ENCODE measurements at places on chromosomes 11 and 22.

DNA sequence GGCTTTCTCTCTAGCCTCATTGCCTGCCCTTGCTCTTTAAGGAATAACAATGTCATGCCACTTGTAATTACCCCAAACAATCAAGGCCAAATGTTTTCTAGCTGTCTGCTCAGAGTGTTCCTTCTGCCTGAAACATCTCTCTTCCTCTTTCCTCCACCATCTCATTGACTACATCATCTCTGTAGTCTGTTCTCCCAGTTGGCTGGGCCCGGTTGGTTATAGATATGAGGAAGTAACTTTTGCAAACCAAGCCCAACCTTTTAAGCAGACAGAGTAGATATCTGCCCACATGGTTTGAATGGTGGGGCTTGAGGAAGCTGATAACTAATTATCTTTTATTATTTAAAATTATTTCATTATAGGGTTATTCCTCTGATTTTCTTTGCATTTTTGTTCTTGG is 104.5 kb downstream of the NTM start:
- H3K4me3 ChIP-seq = no peak overlapping the region
- DNase-seq = no peak
- H3K27me3 ChIP-seq = peaks cover 28% of the 10 kb centered on the region
- no peaks in the 10 kb centered on the region for H3K4me1 ChIP-seq

DNA sequence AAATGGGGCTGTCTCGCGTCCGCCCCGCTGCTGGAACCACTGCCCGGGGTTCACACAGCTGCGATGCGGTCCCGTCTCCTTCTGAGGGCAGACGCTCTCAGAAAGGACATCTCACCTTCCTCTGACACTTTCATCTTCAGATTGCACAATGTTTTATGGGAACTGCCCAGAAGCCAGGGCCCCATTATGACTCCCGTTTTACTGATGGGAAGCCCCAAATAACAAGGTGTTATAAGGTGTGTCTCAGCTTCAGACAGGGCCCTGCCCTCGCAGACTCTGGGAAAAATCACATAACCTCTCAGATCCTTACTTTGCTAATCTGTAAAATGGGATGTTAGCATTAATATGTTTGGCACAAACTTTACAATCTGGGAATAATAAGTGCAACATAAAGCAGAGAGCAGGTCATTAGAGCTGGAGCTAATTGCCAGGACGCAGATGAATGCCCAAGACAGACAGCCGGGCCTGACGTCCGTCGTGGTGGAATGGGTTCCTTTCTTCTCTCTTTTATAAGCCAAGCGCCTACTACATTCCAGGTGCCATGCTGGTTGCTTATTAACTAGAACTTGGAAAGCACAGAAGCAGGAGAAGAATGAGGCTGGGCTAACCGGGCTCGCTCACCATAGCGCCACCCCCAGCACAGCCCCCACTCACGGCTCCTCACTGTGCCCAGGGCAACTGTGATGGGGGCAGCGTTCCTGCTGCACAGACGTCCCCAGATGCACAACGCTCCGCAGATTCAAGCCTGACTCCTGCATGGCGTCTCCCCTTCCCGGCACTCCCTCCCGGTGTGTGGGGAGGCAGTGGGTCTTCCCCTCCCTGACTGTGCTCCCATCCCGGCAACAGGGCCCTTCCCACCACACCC is 43.8 kb downstream of the TRMU start:
- peaks cover 5% of the 10 kb centered on the region for H3K27me3 ChIP-seq
- H3K36me3 ChIP-seq = no peaks in the 10 kb centered on the region
- no peak for DNase-seq
- H3K4me1 ChIP-seq = peaks cover 9% of the 10 kb centered on the region
- no peak overlapping the region for H3K27ac ChIP-seq

DNA sequence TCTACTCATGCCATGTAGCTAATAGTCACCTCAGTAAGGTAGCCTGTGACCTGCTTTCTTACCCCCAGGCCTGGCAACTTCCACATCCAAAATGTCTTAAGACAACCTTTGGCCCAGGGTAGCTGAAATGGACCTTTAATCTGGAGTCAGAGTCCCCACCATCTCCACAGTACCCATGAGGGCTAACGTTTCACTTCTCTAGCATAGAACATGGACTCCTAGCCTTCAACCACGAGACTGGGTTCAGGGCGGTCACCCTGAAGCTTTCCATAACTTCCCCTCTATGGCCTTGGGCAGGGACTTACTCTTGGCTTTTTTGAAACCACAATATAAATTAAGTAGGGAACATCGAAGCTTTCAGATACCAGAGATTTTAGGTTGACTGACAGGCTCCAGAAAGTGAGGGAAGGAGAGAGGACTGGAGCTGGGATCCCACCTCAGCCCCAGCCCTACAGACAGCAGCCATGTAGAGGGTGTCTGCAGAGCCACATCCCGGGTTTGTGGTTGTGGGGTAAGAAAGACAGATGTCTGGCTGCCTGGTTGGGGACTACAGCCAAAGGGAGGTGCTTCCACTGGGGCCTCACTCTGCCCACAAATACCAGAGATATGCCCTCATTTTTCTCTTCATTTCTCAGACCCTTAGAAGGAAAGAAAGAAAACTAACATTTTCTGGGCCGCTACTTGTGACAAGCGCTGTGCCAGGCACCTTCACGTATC is 2.6 kb downstream of the TBC1D10A start:
- peaks cover 7% of the 10 kb centered on the region for H3K36me3 ChIP-seq
- peak overlapping the region; percentile 77 for H3K4me3 ChIP-seq
- DNase-seq = peak; percentile 70
- peaks cover 30% of the 10 kb centered on the region for H3K4me1 ChIP-seq
- H3K27ac ChIP-seq = peak overlapping the region; percentile 66

DNA sequence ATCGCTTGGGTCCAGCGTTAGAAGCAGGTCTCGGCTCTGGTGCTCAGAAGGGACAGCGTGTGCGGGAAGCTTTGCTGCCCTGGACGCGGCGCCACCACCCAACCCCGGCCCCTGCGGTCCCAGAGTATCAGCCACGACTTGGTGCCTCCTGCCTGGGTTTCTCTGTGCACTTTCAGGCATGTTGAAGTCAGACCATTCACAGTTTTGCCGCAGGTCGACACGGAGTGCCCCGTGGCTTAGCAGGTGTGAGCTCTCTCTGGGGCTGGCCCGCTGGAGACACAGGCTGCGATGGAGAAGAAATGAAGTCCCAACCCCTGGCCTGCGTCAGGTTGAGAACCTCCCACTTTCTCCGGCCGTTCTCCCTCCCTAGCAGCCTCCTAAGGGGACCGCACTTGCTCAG is 494.5 kb downstream of the BRD1 start:
- no peaks in the 10 kb centered on the region for H3K36me3 ChIP-seq
- no peak overlapping the region for H3K27ac ChIP-seq
- H3K4me1 ChIP-seq = no peaks in the 10 kb centered on the region
- no peak overlapping the region for H3K4me3 ChIP-seq
- DNase-seq = no peak

- H3K27me3 ChIP-seq = peaks cover 4% of the 10 kb centered on the region
- H3K36me3 ChIP-seq = no peaks in the 10 kb centered on the region
- DNase-seq = peak; percentile 57
- H3K4me1 ChIP-seq = no peaks in the 10 kb centered on the region
These were observed 137.7 kb upstream of the BLID start for GRCh38 chr11:122253589-122254231.

- peaks cover 61% of the 10 kb centered on the region for H3K4me1 ChIP-seq
- DNase-seq = peak; percentile 71
- H3K4me3 ChIP-seq = peak overlapping the region; percentile 52
- H3K27me3 ChIP-seq = no peaks in the 10 kb centered on the region
- H3K27ac ChIP-seq = peak overlapping the region; percentile 100
These were observed 23.1 kb upstream of the MICAL2 start for GRCh38 chr11:12087075-12088004.

- no peaks in the 10 kb centered on the region for H3K36me3 ChIP-seq
- peaks cover 46% of the 10 kb centered on the region for H3K27me3 ChIP-seq
- H3K4me3 ChIP-seq = no peak overlapping the region
- H3K27ac ChIP-seq = no peak overlapping the region
- no peaks in the 10 kb centered on the region for H3K4me1 ChIP-seq
- DNase-seq = no peak
These were observed 50.1 kb upstream of the WNT11 start for GRCh38 chr11:76256448-76256847.

DNA sequence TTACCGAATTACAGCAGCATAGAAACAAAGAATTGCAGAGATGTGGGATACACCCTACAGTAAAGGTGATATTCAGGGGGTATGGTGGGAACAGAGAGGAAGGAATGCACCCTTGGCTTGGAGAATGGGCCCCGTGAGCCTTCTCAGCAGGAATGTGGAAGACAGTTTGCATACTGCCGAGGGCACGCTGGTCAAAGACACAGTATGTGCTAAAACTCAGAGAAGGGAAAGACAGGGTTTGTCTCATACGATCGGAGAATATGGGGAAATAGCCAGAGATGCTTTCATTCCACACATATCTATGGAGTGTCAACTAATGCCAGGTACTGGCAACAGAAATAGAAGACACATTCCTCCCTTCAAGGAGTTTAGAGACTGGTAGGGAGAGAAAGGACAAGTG is 36.9 kb downstream of the UBASH3B start:
- DNase-seq = no peak
- no peak overlapping the region for H3K4me3 ChIP-seq
- H3K27ac ChIP-seq = no peak overlapping the region
- peaks cover 4% of the 10 kb centered on the region for H3K36me3 ChIP-seq

DNA sequence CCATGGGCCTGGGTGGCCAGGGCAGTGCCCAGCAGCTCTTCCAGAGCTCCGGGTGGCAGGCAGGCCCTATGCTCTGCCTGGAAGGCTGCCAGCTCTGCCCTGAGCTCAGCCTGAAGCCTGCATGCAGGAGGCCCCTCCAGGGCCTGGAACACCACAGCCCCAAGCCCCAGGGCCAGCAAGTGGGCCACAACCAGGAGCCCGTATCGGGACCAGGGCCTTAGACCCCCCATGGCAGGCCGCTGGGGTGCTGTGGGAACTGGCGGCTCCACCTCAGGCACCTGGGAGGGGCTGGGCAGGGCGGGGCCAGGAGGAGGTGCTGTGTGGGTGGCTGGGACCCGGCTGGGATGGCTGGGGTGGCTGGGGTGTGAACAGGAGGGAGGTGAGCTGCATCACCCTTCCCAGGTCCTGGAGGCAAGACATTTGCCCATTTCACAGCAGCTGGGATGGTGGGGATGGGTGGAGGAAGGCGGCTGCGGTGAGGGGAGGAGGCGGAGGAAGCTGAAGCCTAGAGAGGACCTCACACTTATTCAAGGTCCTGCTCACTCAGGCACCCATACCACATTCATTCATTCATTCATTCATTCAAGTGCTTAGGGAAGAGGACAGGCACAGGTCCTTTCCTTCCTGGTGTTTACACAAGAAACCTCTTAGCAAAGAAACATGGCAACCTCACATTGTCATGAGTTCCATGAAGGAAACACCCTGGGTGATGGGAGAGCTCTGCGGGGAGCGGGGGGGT is at the start of gene KCNK7:
KCNK7 (minus strand) TSS at position 258 of the 739 bp plus-strand sequence; CDS start at position 230, 28 bp downstream.
- DNase-seq = no peak
- H3K27ac ChIP-seq = no peak within 1 kb of the TSS
- no peak within 1 kb of the TSS for H3K4me3 ChIP-seq
- H3K27me3 ChIP-seq = no peaks in the 10 kb centered on the region
- H3K4me1 ChIP-seq = peaks cover 4% of the 10 kb centered on the region
- H3K36me3 ChIP-seq = peaks cover 2% of the 10 kb centered on the region

GRCh38 chr11:6307876-6308275 is 12.4 kb downstream of the CAVIN3 start:
- no peaks in the 10 kb centered on the region for H3K4me1 ChIP-seq
- no peak overlapping the region for H3K4me3 ChIP-seq
- H3K27ac ChIP-seq = no peak overlapping the region

DNA sequence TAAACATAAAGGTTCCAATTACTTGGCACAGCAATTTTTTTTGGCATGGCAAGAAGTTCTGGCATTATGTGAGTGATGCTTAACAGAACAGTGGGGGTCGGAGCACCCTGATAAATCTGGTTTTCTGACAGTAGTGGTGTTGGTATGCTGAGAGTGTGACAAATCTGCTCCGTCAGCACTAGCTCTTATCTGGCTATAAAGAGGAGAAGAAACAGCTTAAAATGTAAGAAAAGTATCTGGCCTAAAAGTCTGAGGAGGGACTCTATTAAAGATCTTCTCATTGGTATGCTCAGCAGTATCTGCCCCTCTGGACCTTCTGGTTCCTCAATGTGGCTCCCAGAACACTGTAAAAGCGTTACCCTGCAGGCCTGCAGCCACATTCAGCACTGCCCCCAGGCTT is 137.4 kb downstream of the PLEKHA7 start:
- no peaks in the 10 kb centered on the region for H3K36me3 ChIP-seq
- H3K27ac ChIP-seq = no peak overlapping the region
- H3K4me1 ChIP-seq = peaks cover 6% of the 10 kb centered on the region
- no peaks in the 10 kb centered on the region for H3K27me3 ChIP-seq

GRCh38 chr22:46546466-46547178 is 9.2 kb upstream of the CELSR1 start:
- DNase-seq = peak; percentile 73
- peaks cover 30% of the 10 kb centered on the region for H3K4me1 ChIP-seq
- no peak overlapping the region for H3K4me3 ChIP-seq

GRCh38 chr11:69476509-69476961 is 4.9 kb upstream of the LINC01488 start:
- DNase-seq = no peak
- no peak overlapping the region for H3K4me3 ChIP-seq
- H3K4me1 ChIP-seq = peaks cover 15% of the 10 kb centered on the region
- no peak overlapping the region for H3K27ac ChIP-seq
- no peaks in the 10 kb centered on the region for H3K36me3 ChIP-seq

- no peak for DNase-seq
- no peak overlapping the region for H3K4me3 ChIP-seq
These were observed 1.3 kb downstream of the ESAM start for GRCh38 chr11:124760806-124761205.

DNA sequence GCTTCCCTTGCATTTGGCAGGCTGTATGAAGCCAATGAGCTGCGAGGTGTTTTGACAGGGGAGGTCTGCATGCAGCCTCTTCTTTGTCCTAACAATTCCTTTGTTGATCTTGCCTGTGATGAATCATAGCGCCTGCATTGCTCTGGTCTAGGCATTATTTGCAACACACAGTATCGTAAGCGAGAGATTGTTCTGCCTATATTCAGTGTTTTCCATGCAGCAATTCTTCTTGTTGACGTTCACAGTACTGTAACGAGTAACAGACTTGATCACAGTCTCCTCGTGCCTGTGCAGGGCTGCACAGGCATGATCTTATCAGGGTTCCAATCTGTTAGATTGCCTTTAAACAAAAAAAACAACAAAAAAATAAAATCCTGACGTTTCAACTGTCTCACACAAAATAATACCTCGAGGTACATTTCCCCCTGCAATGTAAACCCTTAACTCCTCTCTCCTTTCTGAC is 13.9 kb upstream of the ADSL start:
- H3K4me3 ChIP-seq = no peak overlapping the region
- no peak overlapping the region for H3K27ac ChIP-seq
- peaks cover 14% of the 10 kb centered on the region for H3K4me1 ChIP-seq
- no peaks in the 10 kb centered on the region for H3K27me3 ChIP-seq

- DNase-seq = no peak
- no peaks in the 10 kb centered on the region for H3K27me3 ChIP-seq
- H3K4me1 ChIP-seq = peaks cover 6% of the 10 kb centered on the region
- no peak overlapping the region for H3K4me3 ChIP-seq
- H3K36me3 ChIP-seq = no peaks in the 10 kb centered on the region
These were observed 290.2 kb downstream of the ETS1 start for GRCh38 chr11:128297091-128297651.

- DNase-seq = no peak
- no peak overlapping the region for H3K27ac ChIP-seq
- H3K27me3 ChIP-seq = peaks cover 15% of the 10 kb centered on the region
- peak overlapping the region; percentile 65 for H3K4me3 ChIP-seq
- no peaks in the 10 kb centered on the region for H3K36me3 ChIP-seq
- H3K4me1 ChIP-seq = peaks cover 5% of the 10 kb centered on the region
These were observed 638 bp downstream of the NRGN start for GRCh38 chr11:124740277-124740882.
